NCI-H1436 treated with DMSO at 0.1 percent for 48 hours (cell line): ENCODE measurements at places on chromosomes 2 and 18.

DNA sequence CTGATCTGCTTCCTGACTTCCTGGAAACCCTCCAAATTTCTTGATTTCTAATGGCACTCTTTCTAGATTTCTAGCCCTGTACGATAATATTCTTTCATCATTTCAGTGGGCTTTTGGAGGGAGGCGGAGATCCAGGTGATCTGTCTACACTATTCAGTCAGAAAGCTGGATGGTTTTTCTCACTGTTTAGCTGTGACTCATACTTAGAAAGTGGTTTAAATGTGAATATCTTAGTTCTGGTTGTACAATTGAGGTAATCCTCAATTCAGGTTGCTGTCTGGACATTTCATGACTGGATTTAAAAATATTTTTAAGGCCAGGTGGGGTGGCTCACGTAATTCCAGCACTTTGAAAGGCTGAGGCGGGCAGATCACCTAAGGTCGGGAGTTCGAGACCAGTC lies 20.8 kb downstream of the SEH1L start:
- DNase-seq: no peak

DNA sequence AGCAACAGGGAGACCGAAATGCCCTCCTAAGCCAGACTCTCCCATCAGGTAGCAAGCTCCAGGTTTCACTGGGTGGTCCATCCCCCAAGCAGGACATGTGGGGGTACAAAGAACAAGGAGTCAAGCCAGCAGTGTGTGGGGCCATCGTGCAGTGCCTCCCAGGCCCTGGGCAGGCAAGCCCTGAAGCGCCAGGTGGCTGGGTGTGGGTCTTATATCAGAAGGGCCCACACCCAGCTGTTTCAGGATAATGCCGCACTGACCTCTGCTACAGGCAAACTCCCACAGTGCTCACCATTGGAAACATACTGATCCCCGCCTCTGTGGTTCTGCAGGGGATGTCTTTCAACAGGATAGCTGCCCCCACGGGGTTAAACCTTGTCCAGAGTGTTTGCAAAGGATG lies 174.2 kb upstream of the SMAD2 start:
- no peak for DNase-seq

GRCh38 chr2:2324119-2324518 lies 7.0 kb downstream of the MYT1L start:
- no peak for DNase-seq

DNA sequence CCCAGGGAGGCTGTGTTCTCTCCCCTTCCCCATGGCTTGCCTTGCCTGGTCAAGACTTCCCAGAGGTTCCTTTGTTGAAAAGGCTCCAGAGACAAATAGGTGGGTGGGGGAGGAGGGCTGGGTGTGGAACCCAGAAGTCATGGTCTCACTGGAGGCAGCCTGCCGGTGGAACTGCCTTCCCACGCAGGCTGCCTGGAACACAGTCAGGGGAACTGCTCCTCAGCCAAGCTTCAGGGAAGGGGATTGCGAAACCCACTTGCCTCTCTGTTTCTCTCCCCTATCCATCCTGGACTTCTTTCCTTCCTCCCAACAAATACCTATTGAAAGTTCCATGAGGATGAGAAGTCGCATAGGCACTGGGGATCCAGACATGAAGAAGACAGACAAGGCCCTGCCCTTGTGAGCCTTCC lies 31.6 kb downstream of the MARCO start:
- DNase-seq: no peak

- DNase-seq: no peak
Observed at GRCh38 chr2:217878915-217879590, 123.7 kb downstream of the TNS1 start.
